ENCODE measurements at places on chromosomes 6 and 20. TPM values are rescaled to one million over a fixed set of nuclear protein-coding genes. Genes with fewer than 3 reads are reported as not detected.

- no peaks in the 10 kb centered on the region for H3K27me3 ChIP-seq
- no peak overlapping the region for H3K4me3 ChIP-seq
- H3K4me1 ChIP-seq, result no peaks in the 10 kb centered on the region
- no peak overlapping the region for H3K27ac ChIP-seq
- DNase-seq, result no peak
Measured at GRCh38 chr20:36873498-36874189, 2.3 kb upstream of the TLDC2 start.

GRCh38 chr20:34553366-34553867 is 5.1 kb upstream of the MAP1LC3A start:
- DNase-seq, result no peak
- H3K4me1 ChIP-seq, result no peaks in the 10 kb centered on the region
- H3K36me3 ChIP-seq, result no peaks in the 10 kb centered on the region
- H3K27me3 ChIP-seq, result no peaks in the 10 kb centered on the region
- H3K27ac ChIP-seq, result no peak overlapping the region

GRCh38 chr6:18308070-18308735 is 43.9 kb upstream of the DEK start:
- no peaks in the 10 kb centered on the region for H3K4me1 ChIP-seq
- no peaks in the 10 kb centered on the region for H3K36me3 ChIP-seq
- no peak for DNase-seq
- H3K27ac ChIP-seq, result no peak overlapping the region

GRCh38 chr6:20866935-20867703 is 332.9 kb downstream of the CDKAL1 start:
- no peak overlapping the region for H3K4me3 ChIP-seq
- H3K36me3 ChIP-seq, result no peaks in the 10 kb centered on the region
- no peak for DNase-seq
- H3K27me3 ChIP-seq, result no peaks in the 10 kb centered on the region
- no peak overlapping the region for H3K27ac ChIP-seq
- no peaks in the 10 kb centered on the region for H3K4me1 ChIP-seq

GRCh38 chr6:139249395-139249794 is 42.4 kb downstream of the TXLNB start:
- H3K4me3 ChIP-seq, result no peak overlapping the region
- H3K27me3 ChIP-seq, result no peaks in the 10 kb centered on the region
- H3K27ac ChIP-seq, result no peak overlapping the region
- no peaks in the 10 kb centered on the region for H3K36me3 ChIP-seq

- H3K36me3 ChIP-seq, result no peaks in the 10 kb centered on the region
- DNase-seq, result no peak
- H3K27me3 ChIP-seq, result no peaks in the 10 kb centered on the region
- no peak overlapping the region for H3K4me3 ChIP-seq
Measured at GRCh38 chr6:4727671-4728435, 48.4 kb upstream of the CDYL start.

GRCh38 chr20:34512266-34512954 is 3.8 kb upstream of the DYNLRB1 start:
- no peak overlapping the region for H3K4me3 ChIP-seq
- no peaks in the 10 kb centered on the region for H3K4me1 ChIP-seq
- no peaks in the 10 kb centered on the region for H3K36me3 ChIP-seq
- no peaks in the 10 kb centered on the region for H3K27me3 ChIP-seq
- DNase-seq, result no peak

GRCh38 chr6:16190214-16190613 is 48.2 kb upstream of the GMPR start:
- H3K4me1 ChIP-seq, result no peaks in the 10 kb centered on the region
- no peaks in the 10 kb centered on the region for H3K27me3 ChIP-seq
- no peak overlapping the region for H3K4me3 ChIP-seq
- no peak overlapping the region for H3K27ac ChIP-seq

GRCh38 chr6:140018588-140018987 is 644.1 kb upstream of the CITED2 start:
- no peaks in the 10 kb centered on the region for H3K36me3 ChIP-seq
- H3K4me1 ChIP-seq, result no peaks in the 10 kb centered on the region
- H3K27ac ChIP-seq, result no peak overlapping the region

GRCh38 chr20:19802492-19803158 is 44.6 kb downstream of the RIN2 start:
- no peaks in the 10 kb centered on the region for H3K36me3 ChIP-seq
- no peak overlapping the region for H3K4me3 ChIP-seq
- no peaks in the 10 kb centered on the region for H3K4me1 ChIP-seq
- H3K27me3 ChIP-seq, result no peaks in the 10 kb centered on the region
- H3K27ac ChIP-seq, result no peak overlapping the region

- H3K4me3 ChIP-seq, result no peak overlapping the region
- H3K36me3 ChIP-seq, result no peaks in the 10 kb centered on the region
- no peak for DNase-seq
- H3K4me1 ChIP-seq, result no peaks in the 10 kb centered on the region
- no peaks in the 10 kb centered on the region for H3K27me3 ChIP-seq
Measured at GRCh38 chr20:7939663-7940062, 595 bp downstream of the HAO1 start.

- DNase-seq, result no peak
- H3K4me1 ChIP-seq, result no peaks in the 10 kb centered on the region
- no peak overlapping the region for H3K4me3 ChIP-seq
Measured at GRCh38 chr6:73363537-73363875, 1.0 kb downstream of the KHDC3L start.

GRCh38 chr6:14639983-14640599 is 522.5 kb downstream of the CD83 start:
- H3K36me3 ChIP-seq, result no peaks in the 10 kb centered on the region
- H3K4me3 ChIP-seq, result no peak overlapping the region
- no peaks in the 10 kb centered on the region for H3K27me3 ChIP-seq
- no peak for DNase-seq

- H3K4me3 ChIP-seq, result no peak overlapping the region
- no peaks in the 10 kb centered on the region for H3K36me3 ChIP-seq
- H3K4me1 ChIP-seq, result no peaks in the 10 kb centered on the region
Measured at GRCh38 chr6:27242589-27243265, 4.8 kb upstream of the PRSS16 start.

- H3K4me3 ChIP-seq, result no peak overlapping the region
- H3K4me1 ChIP-seq, result no peaks in the 10 kb centered on the region
- DNase-seq, result no peak
- no peak overlapping the region for H3K27ac ChIP-seq
Measured at GRCh38 chr6:47780510-47781356, 1.1 kb upstream of the OPN5 start.

- no peaks in the 10 kb centered on the region for H3K4me1 ChIP-seq
- H3K36me3 ChIP-seq, result no peaks in the 10 kb centered on the region
- H3K4me3 ChIP-seq, result no peak overlapping the region
- H3K27me3 ChIP-seq, result no peaks in the 10 kb centered on the region
- DNase-seq, result no peak
- no peak overlapping the region for H3K27ac ChIP-seq
Measured at GRCh38 chr6:15500078-15500740, 162.6 kb downstream of the DTNBP1 start.

DNA sequence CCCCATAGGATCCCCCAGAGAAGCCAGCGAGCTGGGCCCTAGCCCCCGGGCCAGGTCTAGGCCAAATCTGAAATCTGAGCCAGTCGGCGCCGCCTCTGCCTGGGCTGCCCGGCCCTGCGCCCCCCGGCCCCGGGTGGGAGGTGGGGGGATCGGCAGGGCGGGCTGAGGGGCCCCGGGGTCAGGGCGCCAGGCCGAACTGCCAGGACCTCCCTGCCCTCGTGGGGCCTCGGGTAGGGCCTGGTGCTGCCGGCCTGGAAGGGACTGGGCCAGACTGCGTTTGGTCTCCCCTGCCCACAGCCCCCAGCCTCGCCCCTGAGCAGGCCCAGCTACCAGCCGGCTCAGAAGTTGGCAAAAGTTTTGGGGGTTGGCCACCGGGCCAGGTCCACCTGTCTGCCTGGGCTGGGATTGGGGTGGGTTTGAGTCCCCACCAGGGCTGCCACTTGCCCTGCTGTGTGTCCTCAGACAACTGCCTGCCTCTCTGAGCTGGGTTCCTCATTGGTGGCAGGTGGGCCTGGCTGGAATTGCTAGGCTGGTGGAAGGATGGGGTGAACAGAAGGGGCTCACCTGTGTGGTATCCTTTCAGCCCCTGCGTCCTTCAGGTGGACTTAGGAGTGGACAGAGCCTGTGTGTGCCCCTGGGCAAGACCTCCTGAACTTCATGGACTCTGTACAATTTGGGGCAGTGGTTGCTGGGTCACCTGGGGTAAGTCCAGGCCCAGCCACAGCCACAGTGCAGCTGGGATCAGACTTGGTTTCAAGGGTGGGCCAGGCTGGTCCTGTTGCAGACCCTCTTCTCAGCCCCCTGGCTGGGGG is 801 bp downstream of the SRC start:
- H3K27ac ChIP-seq, result peak overlapping the region; percentile 91
- H3K4me3 ChIP-seq, result peak overlapping the region; percentile 60
- H3K36me3 ChIP-seq, result no peaks in the 10 kb centered on the region
- peak; percentile 38 for DNase-seq

DNA sequence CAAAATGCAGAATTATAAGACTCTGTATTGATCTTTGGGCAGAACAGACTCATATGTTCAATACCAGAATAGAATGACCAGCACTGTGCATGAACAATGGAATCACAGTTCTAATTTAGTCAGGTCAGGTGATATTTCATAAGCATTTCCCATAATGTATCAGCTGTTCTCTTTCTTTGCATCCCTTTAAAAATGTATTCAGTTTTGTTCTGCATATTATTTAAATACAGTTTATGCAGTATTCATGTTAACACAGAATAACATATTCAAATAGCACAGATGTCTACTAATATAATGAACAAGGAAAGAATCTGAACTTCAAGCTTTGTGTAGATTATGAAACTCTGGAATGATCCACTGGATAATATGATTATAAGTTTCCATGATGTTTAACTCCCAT is 128.5 kb downstream of the LAMP5 start:
- H3K27me3 ChIP-seq, result no peaks in the 10 kb centered on the region
- no peak overlapping the region for H3K27ac ChIP-seq
- no peak overlapping the region for H3K4me3 ChIP-seq
- no peak for DNase-seq

- no peaks in the 10 kb centered on the region for H3K27me3 ChIP-seq
- no peak overlapping the region for H3K4me3 ChIP-seq
- no peaks in the 10 kb centered on the region for H3K4me1 ChIP-seq
- peak overlapping the region; percentile 45 for H3K27ac ChIP-seq
- H3K36me3 ChIP-seq, result no peaks in the 10 kb centered on the region
Measured at GRCh38 chr20:63942250-63942951, 13.8 kb downstream of the UCKL1 start.

GRCh38 chr6:106094261-106094963 is 8.3 kb downstream of the PRDM1 start:
- H3K36me3 ChIP-seq, result no peaks in the 10 kb centered on the region
- H3K4me1 ChIP-seq, result no peaks in the 10 kb centered on the region

- no peaks in the 10 kb centered on the region for H3K4me1 ChIP-seq
- H3K36me3 ChIP-seq, result no peaks in the 10 kb centered on the region
Measured at GRCh38 chr6:156828280-156828703, 51.1 kb downstream of the ARID1B start.

- H3K27me3 ChIP-seq, result no peaks in the 10 kb centered on the region
- no peaks in the 10 kb centered on the region for H3K36me3 ChIP-seq
- H3K4me3 ChIP-seq, result no peak overlapping the region
- DNase-seq, result no peak
- peaks cover 16% of the 10 kb centered on the region for H3K4me1 ChIP-seq
Measured at GRCh38 chr6:44116641-44117382, 10.4 kb downstream of the MRPL14 start.

DNA sequence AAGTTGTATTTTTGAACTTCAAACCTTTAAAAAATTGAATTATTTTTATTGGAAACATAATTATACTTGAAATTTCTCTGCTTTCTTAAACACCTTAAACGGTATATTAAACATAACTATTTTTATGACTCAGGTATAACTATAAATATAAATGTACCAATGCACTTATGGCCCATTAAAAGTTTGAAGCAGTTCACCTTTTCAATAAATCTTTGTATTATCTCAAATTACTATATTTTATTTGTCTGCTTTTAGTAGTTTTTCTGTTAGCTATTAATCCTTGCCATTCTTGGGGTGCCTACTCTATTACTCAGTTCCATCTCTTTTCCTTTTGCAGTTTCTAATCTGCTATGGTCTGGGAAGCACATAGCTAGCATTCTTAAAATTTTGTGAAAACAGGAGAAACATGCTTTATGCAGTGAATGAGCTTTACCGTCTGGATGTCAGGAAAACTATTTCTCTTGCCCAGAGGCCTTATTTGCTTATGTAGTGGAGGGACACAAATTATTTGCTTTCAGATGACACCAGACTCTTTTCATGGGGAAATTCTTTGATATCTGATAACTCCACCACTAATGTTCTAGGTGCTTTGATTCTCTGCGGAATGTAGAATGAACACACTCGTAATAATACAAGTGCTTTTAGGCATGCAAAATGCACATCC is 378.9 kb upstream of the CITED2 start:
- DNase-seq, result no peak
- H3K4me3 ChIP-seq, result no peak overlapping the region
- H3K27me3 ChIP-seq, result no peaks in the 10 kb centered on the region

Gene SLC44A4
- 6.2 TPM for total RNA-seq

Gene DEFB121
- not detected for total RNA-seq

Gene TMEM244
- total RNA-seq, result not detected

Gene C20orf144
- total RNA-seq, result not detected

Gene SIM1
- not detected for total RNA-seq

Gene PNISR
- total RNA-seq, result 107 TPM

Gene MMP24
- 1.8 TPM for total RNA-seq

Gene TNFRSF6B
- 0.83 TPM for total RNA-seq

Gene C4B
- 50.5 TPM for total RNA-seq

Gene BHLHE23
- not detected for total RNA-seq

Gene GLP1R
- not detected for total RNA-seq

Gene DUSP15
- total RNA-seq, result not detected

Gene PRSS16
- not detected for total RNA-seq

Gene MCHR2
- total RNA-seq, result not detected

Gene HTR1E
- total RNA-seq, result not detected

Data from uterus (tissue), 4 donors.